Foreskin keratinocyte (primary cell): ENCODE measurements at places on chromosomes 13 and 19. TPM values are rescaled to one million over a fixed set of nuclear protein-coding genes. Genes with fewer than 3 reads are reported as not detected.

The A1BG gene
- total RNA-seq = 6.6 and 10.4 TPM in 2 replicates

The TNFSF11 gene
- not detected in 2 replicates for total RNA-seq

The AXL gene
- 163 and 167 TPM in 2 replicates for total RNA-seq

The BEST2 gene
- not detected in 2 replicates for total RNA-seq

The JOSD2 gene
- total RNA-seq = 36.5 and 51.0 TPM in 2 replicates

The HSPBP1 gene
- 43.0 and 45.8 TPM in 2 replicates for total RNA-seq

The AP3D1 gene
- 123 and 138 TPM in 2 replicates for total RNA-seq

The RELB gene
- total RNA-seq = 18.6 and 20.5 TPM in 2 replicates

The LRRC25 gene
- not detected in 2 replicates for total RNA-seq

The IGFL3 gene
- total RNA-seq = 2.3 and 5.2 TPM in 2 replicates

The PSG4 gene
- 5.7 and 10.1 TPM in 2 replicates for total RNA-seq

The ZNF527 gene
- 2.5 and 2.9 TPM in 2 replicates for total RNA-seq

The CATSPERD gene
- not detected in 2 replicates for total RNA-seq

The HRC gene
- total RNA-seq = not detected in 2 replicates

The SOX1 gene
- not detected in 2 replicates for total RNA-seq

The CLEC17A gene
- not detected in 2 replicates for total RNA-seq
